ENCODE measurements at places on chromosomes 4 and X.

GRCh38 chrX:69066021-69066757, 99.1 kb downstream of the PJA1 start:
- DNase-seq = no peak

DNA sequence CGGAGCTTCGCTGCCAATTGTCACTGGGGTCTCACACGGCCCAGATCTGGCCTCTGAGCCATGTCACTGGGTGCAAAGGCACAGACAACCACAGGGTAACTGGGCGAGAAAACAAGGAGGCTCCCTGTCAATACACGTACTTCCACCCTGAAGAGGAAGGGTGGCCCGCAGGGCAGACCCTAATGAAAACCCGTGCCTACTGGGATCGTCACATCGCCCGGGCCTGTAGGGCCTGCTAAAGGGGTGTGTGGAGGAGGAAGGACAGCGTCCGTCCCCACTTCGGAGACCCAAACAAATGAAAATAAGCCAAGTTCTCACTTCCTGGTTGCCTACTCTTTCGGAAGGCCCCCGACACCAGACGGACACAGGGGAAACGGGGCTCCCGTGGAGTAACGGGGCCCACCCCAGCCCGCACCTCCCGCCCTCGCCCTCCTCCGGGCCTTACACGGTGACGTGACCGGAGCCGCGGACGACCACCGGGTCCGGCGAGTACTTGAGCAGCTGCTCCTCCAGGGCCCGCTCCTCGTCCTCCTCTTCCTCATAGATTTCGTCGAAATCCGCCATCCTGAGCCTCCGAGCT, 578 bp downstream of the CHIC2 start:
- DNase-seq = no peak

GRCh38 chr4:19694812-19695211, 556.9 kb upstream of the SLIT2 start:
- DNase-seq = no peak

GRCh38 chr4:139530833-139531427, 25.1 kb downstream of the SETD7 start:
- peak; percentile 13 for DNase-seq

GRCh38 chr4:92060333-92060732, 243.4 kb upstream of the GRID2 start:
- no peak for DNase-seq

DNA sequence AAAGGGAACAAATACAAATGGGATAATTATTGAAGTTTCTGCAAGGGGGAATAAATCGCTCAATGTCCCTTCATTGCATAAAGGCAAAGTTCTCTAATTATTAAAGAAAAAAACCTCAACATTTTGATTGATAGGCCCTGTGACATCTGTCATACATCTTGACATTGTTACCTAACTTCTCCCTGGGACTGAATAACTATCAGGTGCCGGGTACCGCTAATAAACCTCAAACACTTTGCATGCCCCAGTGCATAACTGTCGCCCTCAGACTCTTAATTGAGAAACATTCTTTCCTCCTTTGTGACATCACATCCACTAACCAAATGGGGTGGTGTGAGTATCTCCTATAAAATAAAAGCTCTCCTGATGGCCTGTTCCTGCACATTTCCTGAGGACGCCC, at the start of gene ADAM29:
ADAM29 (plus strand) TSS at position 301 of the 400 bp plus-strand sequence. CDS start 57,168 bp downstream, outside the sequence.
- no peak for DNase-seq

DNA sequence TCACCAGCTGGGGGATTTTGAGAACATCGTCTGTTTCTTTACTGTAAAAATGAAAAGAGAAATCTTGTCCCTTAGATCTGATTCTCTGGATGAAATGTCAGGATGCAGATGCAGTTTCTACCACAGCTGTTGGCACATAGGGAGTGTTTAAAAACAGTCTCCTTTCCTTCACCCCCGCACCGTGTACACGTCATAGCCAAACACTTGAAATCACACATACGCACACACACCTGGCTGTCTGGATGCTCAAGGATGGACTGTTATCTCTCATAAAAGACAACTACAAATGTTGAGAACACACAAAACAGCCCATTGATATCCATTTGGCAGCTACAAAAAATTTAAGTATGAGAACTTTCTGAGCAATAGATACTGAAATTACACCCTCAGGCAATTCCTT, 275.8 kb upstream of the CLNK start:
- DNase-seq = no peak

DNA sequence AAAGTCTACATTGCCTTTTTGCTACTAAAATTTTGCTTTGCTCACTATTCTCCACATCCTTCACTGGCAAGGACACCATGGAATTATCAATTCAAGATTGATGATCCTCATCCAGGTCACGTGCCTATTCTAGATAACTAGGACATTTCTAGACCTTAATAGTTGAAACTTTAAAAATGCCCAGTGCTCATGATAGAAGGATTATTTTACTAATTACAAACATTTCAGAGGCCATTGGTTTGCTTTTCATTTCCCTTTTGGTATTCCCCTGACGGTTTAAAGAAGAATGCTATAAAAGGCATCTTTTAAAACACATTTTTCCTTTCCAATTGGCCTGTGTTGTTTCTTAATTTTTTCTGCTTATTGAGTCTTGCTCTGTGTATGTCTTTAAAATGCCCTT, 249.4 kb downstream of the NDST4 start:
- DNase-seq = no peak

GRCh38 chr4:92969650-92970379, 666.0 kb downstream of the GRID2 start:
- peak; percentile 56 for DNase-seq

- no peak for DNase-seq
These were observed 27.5 kb downstream of the STOX2 start for GRCh38 chr4:183932576-183932975.

- DNase-seq = no peak
These were observed 25.7 kb upstream of the TMPRSS11A start for GRCh38 chr4:67988991-67989390.

DNA sequence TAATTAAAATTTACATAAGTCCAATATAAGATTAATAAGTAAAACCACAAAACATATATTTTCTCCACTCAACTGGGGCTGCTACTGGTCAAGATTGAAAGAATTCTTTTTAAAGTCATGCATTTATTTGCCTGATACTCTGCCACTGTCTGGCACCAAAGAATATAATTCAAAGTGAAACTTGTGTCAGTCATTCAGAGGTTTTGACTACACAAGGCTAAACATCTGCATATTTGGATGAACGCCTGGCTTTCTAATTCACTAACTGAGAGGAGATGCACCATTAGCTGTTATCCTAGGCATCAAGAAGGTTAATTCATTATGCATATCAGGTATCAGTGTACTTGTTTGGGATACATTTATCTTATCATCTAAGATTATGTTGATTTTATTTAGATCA, 598.5 kb downstream of the CENPC start:
- no peak for DNase-seq

DNA sequence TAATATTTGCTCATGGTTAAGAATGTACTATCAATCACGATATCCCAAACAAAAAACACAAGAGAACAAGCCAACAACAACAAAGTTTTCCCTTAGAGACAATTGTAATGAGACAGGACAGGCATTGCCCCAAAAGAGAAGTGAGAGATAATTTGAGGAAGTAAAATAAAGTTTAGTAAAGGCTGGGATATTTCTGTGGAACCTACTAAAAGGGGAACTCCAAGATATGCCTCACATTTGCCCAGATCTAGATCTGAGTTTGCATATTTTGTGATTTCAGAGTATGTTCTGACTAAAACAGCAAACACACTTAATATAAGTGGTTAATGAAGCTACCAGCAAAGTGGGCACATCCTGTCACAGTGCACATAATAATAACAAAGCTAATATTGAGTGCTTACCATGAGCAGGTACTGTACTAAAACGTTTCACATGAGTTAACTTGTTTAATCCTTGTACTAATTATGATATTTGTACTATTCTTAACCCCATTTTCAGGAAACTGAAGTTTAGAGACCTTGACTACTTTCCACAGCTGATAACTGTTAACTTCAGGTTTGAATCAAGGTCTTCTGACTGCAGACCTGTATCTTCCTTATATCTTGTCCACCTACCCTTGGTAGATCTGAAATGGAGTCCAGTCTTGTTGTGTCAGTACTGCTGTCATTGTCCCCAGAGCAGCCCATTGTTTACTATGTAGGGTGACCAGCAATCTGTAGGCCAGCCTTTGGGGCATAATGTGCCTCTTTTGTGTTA, 26.0 kb upstream of the BMP2K start:
- DNase-seq = no peak

- DNase-seq = no peak
These were observed 661.5 kb upstream of the FRG1 start for GRCh38 chr4:189279188-189279587.

DNA sequence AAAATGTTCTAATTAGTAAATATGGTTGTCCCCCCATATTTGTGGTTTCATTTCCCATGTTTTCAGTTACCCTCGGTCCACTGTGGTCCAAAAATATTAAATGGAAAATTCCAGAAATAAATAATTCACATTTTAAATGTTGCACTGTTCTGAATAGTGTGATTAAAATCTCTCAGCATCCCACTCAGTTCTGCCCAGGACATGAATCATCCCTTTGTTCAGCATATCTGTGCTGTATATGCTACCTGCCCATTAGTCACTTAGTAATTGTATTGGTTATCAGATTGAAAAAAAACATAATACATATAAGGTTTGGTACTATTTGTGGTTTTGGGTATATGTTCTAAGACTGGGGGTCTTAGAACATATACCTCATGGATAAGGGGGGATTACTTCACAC, 55.1 kb upstream of the NXF3 start:
- no peak for DNase-seq

GRCh38 chrX:19678941-19679340, 163.6 kb upstream of the MAP3K15 start:
- DNase-seq = no peak

- no peak for DNase-seq
These were observed 190.3 kb upstream of the PSAPL1 start for GRCh38 chr4:7625071-7625470.

DNA sequence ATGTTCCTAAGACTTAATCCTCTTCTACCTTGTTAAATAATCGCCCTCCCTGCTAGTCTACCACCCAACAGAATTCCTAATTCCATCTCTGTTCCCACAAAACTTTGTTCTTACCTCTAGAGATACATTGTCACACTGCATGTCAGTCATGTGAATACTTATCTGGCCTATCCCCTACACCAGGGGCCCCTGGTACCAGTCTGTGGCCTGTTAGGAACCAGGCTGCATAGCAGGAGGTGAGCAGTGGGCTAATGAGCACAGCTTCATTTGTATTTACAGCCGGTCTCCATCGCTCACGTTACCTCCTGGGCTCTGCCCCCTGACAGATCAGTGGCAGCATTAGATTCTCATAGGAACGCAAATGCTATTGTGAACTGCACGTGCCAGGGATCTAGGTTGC, 73.9 kb downstream of the APBB2 start:
- no peak for DNase-seq

- no peak for DNase-seq
These were observed 102.2 kb upstream of the AFAP1 start for GRCh38 chr4:8041868-8042267.

- DNase-seq = no peak
These were observed 50.0 kb upstream of the VMA21 start for GRCh38 chrX:151346931-151347543.

DNA sequence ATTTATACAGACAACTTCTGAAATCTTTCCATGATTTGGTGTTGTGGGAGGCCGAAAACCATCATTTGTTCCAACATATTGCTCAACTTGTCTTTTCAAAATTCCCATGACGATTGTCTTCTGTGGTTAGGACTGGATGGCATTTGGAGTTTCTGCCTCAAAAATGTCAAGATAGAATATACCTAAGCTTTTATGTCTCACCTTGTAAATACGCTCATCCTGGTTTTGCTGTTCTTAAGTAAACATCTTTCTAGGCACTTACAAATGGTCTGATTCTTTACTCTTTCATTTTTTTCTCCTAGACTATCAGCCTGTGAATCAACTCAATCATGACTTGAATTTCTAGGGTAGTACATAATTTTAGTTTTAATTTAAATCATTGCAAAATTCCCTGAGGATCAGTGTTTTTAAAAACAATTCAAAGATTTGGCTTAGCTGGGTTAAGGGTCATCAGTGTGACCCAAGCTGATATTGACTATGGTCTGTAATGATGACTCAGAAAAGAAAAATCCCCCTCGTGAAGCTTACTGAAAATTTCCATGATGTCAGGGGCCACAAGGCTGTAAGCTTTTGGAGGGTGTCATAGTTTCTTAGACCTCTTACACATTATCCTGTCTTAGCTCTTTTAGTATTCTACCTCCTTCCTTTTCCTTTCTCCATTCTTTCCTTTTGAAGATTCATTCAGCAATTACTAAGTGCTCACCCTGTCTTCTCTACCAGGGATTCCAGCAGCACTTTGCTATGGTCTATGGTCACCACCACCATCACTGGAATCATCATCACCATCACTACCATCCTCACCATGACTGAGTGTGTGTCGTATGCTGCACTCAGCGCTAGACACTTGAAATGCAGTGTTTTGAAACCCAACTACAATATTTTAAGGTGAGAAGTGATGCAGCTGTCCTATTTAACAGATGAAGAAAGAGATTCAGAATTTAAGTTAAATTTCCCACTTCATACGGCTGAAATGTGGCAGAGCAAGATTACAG, 124.4 kb downstream of the CPE start:
- DNase-seq = peak; percentile 4

DNA sequence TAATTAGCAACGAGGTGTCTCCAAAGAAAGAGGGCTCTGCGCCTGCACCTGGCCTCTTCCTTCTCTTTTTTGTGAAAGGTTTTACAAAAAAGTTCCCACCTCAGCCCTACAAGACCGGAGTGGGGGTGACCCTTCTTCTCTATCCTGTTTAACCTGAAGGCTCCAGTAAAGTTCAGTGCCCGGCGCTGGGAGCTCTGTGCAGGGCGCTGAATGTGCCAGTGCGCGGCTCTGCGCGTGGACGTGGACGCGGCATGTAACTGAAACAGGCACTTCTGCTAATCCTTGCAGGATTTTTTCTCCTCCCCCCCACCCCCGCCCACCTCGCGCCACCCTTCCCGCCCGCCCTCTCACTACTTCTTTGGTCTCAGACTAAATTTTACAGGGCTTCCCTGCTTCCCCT, 2.4 kb downstream of the GPR50 start:
- no peak for DNase-seq

GRCh38 chr4:13902146-13902545, 274.6 kb upstream of the BOD1L1 start:
- DNase-seq = no peak

- no peak for DNase-seq
These were observed 257.0 kb downstream of the DCHS2 start for GRCh38 chr4:154234576-154234975.

DNA sequence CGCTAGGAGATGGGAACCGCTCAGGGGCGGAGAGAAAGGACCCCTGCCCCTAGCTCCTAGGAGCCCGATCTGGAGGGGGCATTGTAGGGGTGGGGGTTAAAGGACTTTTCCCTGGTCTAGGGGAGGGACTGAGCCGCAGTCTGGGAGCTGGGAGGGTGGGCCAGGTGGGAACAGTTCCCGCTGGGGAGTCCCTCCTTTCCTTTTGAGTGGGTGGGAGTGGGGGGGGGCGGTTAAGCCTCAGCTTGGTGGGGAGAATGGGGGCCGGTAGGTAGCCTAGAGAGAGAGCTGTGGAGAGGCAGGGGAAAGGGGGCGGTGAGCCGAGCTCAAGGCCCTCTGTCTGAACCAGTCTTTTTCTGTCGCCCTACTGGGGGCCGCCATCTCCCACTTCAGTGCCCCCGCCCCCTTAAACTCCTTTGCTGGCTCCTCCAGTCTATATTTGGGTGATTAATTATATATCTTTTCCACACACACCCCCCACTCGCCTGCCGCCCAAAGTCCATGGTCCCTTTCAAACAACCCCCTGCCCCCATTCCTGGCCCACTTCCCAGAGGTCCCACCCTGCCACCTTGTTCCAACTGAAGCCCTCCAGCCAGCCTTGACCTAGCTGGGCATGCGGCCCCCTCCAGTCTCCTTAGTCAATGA, 822 bp downstream of the ZNF275 start:
- no peak for DNase-seq

- no peak for DNase-seq
These were observed 300.7 kb downstream of the DCTD start for GRCh38 chr4:182616476-182616875.

All from HCT116 (cell line).